Foreskin keratinocyte (primary cell): ENCODE measurements at places on chromosomes 11 and 22. TPM values are rescaled to one million over a fixed set of nuclear protein-coding genes. Genes with fewer than 3 reads are reported as not detected.

Gene TMEM132A
- 79.5 and 103 TPM in 2 replicates for total RNA-seq

Gene MIOX
- total RNA-seq = not detected in 2 replicates

Gene APOBEC3H
- 0.24 and 0.39 TPM in 2 replicates for total RNA-seq

Gene CDCA5
- total RNA-seq = 37.4 and 42.8 TPM in 2 replicates

Gene FERMT3
- total RNA-seq = 0.39 and 0.75 TPM in 2 replicates

Gene MS4A4A
- total RNA-seq = not detected in 2 replicates

Gene ACRV1
- total RNA-seq = not detected in 2 replicates

Gene MEI1
- total RNA-seq = 0.14 TPM in 1 of 2 replicates, not detected in the other

Gene CRYBA4
- total RNA-seq = not detected in 2 replicates

Gene GNG3
- total RNA-seq = not detected in 2 replicates

Gene PPFIA1
- total RNA-seq = 30.0 and 32.2 TPM in 2 replicates

Gene THAP12
- total RNA-seq = 50.8 and 53.8 TPM in 2 replicates

Gene FAM83F
- 24.8 and 25.9 TPM in 2 replicates for total RNA-seq

Gene CYP2D6
- total RNA-seq = 0.61 and 0.71 TPM in 2 replicates

Gene KIAA1671
- total RNA-seq = 22.6 and 26.2 TPM in 2 replicates

Gene SLC25A18
- not detected in 2 replicates for total RNA-seq

Gene ISX
- total RNA-seq = not detected in 2 replicates

Gene EPS8L2
- 48.4 and 61.9 TPM in 2 replicates for total RNA-seq

Gene RABL2B
- 19.6 and 20.7 TPM in 2 replicates for total RNA-seq

Gene SSH3
- 27.7 and 31.0 TPM in 2 replicates for total RNA-seq

Gene CXCR5
- total RNA-seq = not detected in 2 replicates

Gene ROBO4
- total RNA-seq = 1.5 and 6.4 TPM in 2 replicates

Gene ANGPTL5
- total RNA-seq = not detected in 2 replicates

Gene MRGPRX4
- not detected in 2 replicates for total RNA-seq

Gene LRP4
- 9.0 and 9.5 TPM in 2 replicates for total RNA-seq

Gene OR5B21
- total RNA-seq = not detected in 2 replicates

Gene CSRP3
- total RNA-seq = not detected in 2 replicates

Gene MRGPRX3
- 0.49 and 0.65 TPM in 2 replicates for total RNA-seq

Gene SCN4B
- 3.1 and 4.9 TPM in 2 replicates for total RNA-seq

Gene PARVA
- total RNA-seq = 22.2 TPM in 2 replicates

Gene SLC22A9
- total RNA-seq = not detected in 2 replicates

Gene MS4A2
- total RNA-seq = not detected in 2 replicates

Gene DRD4
- not detected in 2 replicates for total RNA-seq

Gene KDM4E
- not detected in 2 replicates for total RNA-seq

Gene OR52A1
- total RNA-seq = not detected in 2 replicates

Gene CHRM1
- total RNA-seq = not detected in 2 replicates

Gene PLA2G3
- total RNA-seq = 0.71 and 0.92 TPM in 2 replicates

Gene MAP6
- 1.5 and 2.8 TPM in 2 replicates for total RNA-seq

Gene SLC22A12
- total RNA-seq = not detected in 2 replicates

Gene ZNRF3
- total RNA-seq = 5.9 and 6.7 TPM in 2 replicates

Gene SLC22A6
- total RNA-seq = not detected in 2 replicates

Gene OSBP2
- total RNA-seq = 2.0 and 2.4 TPM in 2 replicates

Gene PATE4
- not detected in 2 replicates for total RNA-seq

Gene CNGA4
- 0.07 TPM in 1 of 2 replicates, not detected in the other for total RNA-seq
